ENCODE measurements at places on chromosomes 6 and 20.

DNA sequence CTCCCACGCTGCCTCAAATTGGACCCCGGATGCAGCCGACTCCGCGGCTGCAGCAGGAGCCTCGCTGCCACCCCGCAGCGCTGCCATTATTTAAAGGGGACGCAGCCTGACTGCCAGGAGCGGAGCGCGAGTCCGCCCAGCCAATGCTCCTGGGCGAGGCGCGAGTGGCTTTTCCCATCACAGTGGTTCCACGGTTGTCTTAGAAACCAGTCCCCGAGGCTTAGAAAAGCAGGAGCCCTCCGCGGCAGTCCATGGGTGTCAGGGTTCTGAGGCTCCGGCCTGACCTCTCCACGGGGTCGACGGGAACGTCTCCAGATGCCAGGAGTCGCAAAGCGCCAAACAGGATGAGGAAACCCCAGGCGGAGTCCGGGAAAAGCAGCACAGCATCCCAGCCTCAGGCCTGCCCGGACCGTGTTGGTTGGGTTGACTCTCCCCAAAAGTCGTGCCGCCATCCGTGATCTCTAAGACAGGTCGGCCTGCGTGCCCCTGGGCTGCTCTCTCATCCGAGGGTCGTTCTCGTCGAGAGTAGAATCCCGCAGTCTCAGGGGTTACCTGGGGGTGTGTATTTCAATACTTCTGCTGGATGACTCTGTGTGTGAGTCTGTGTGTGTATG lies 975.8 kb upstream of the DEFB115 start:
- DNase-seq: no peak

GRCh38 chr6:44102527-44102926 lies 24.7 kb downstream of the MRPL14 start:
- DNase-seq: no peak

DNA sequence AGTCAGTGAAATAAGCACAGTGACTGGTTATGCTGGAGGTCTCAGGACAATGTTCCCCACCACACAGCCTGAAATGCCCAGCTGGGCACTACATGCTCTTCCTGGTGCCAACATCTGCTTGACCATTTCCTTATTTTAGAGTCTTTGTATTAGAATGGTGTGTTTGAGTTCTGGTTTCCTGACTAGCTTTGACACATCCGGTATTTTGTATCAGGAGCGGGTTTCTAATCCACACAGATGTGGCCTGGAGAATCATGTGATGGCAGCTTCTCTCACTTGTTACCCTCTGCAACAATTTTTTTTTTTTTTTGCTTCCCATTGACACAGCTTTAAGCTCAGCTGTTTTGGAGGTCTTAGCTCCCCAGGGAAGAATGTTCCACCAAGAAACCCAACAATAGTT lies 164.5 kb upstream of the CST7 start:
- DNase-seq: no peak

DNA sequence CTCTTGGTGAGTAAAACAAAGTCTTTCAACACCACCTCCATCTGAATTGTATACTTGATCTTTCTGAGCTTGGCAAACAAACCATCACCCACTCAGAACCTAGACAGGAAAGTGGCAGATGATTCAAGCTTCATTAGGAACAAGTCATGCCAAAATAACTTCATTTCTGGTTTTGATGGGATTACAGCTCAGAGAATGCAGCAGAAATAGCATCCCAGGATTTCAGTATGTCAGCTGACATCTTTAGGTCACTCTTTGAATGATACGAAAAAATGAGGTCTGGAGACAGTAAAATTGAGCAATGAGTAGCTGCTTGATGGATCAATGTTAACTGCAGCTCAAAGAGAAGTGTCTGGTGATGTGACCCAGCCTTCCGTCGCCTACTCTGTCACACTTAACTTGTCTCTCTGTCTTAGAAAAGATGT lies 92.4 kb downstream of the GJA10 start:
- no peak for DNase-seq

GRCh38 chr6:27126815-27127537 lies 120.5 kb upstream of the PRSS16 start:
- no peak for DNase-seq

DNA sequence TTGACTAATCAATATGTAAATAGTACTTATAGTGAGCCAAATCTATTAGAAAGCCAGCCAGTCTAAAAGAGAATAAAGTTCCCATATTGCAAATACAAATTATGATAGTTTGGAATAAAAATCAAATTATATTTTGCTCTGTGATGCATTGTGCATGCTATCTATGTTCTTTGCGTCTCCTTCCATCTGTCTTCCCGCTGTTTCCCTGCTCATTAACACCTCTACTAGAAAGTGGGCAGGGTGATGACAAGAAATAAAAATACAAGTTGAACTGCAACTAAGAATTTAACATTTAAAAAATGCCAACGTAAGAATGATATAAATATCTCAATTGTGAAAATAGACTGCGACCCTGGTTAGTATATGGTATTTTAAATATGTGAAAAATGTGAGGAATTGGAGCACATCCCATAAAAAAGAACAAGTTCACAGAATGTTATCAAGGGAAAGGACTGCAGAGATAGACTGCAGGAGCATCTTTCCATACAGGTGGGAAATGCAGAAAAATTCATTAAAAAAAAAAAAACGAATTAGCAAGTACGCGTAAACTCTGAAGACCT lies 157.6 kb upstream of the PDE7B start:
- DNase-seq: no peak

- DNase-seq: peak; percentile 77
Observed at GRCh38 chr6:99746261-99746895, 139.7 kb downstream of the PRDM13 start.

- no peak for DNase-seq
Observed at GRCh38 chr20:20003031-20003954, 13.9 kb upstream of the NAA20 start.

- no peak for DNase-seq
Observed at GRCh38 chr6:1957746-1958145, 287.7 kb downstream of the GMDS start.

GRCh38 chr6:111573131-111573883 lies 32.4 kb downstream of the TRAF3IP2 start:
- DNase-seq: no peak

GRCh38 chr20:51026269-51026668 lies 3.4 kb upstream of the KCNG1 start:
- no peak for DNase-seq

All from NCI-H1436 (cell line).